ENCODE measurements at places on chromosomes 7 and 10. TPM values are rescaled to one million over a fixed set of nuclear protein-coding genes. Genes with fewer than 3 reads are reported as not detected.

DNA sequence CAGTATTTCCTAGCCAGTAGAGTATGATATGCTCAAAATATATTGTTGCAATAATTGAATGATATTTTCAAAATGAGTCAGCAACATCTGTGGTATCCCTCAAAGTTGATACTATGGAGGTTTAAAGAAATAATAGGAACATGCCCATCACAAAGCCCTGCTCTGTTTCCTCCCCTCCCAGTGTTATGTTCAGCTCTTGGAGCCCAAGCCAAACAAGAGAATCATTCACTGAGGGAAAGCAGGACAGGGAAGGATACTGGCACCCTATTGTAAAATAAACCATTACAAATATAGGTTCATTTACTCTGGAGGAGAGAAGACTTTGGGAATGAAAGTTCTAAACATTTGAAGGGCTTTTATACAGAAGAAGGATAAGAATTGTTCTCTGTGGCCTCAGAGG is 37.6 kb downstream of the SORCS3 start:
- no peak overlapping the region for H3K27ac ChIP-seq
- H3K27me3 ChIP-seq: peaks cover 13% of the 10 kb centered on the region

GRCh38 chr7:20030915-20031362 is 186.2 kb downstream of the MACC1 start:
- H3K4me1 ChIP-seq: no peaks in the 10 kb centered on the region
- no peaks in the 10 kb centered on the region for H3K27me3 ChIP-seq
- no peak for DNase-seq
- H3K27ac ChIP-seq: no peak overlapping the region
- no peak overlapping the region for H3K4me3 ChIP-seq

- no peak for DNase-seq
- H3K4me3 ChIP-seq: no peak overlapping the region
- no peaks in the 10 kb centered on the region for H3K36me3 ChIP-seq
- no peak overlapping the region for H3K27ac ChIP-seq
- no peaks in the 10 kb centered on the region for H3K4me1 ChIP-seq
These were observed 136.2 kb downstream of the ANK3 start for GRCh38 chr10:60253484-60253883.

DNA sequence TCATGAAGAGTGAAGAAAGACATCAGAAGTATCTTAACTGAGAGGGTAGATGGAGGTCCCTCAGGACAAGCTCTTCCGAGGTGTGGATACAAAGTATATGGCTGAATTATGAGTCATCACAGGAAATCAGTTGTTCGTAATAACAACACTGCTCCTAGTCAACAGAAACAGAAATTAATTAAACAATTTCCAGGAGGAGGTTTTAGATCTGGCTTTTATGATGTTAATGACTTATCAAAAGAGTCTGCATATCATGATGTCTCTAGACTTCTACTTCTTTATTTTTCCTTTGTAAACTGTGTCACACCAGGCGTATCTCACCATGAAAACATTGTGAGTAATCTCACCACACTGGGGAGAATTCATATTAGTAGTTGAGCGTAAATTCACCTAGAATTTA is 31.2 kb downstream of the OSBPL3 start:
- no peaks in the 10 kb centered on the region for H3K4me1 ChIP-seq
- H3K36me3 ChIP-seq: no peaks in the 10 kb centered on the region
- no peak for DNase-seq
- H3K27ac ChIP-seq: no peak overlapping the region
- no peak overlapping the region for H3K4me3 ChIP-seq

- H3K36me3 ChIP-seq: no peaks in the 10 kb centered on the region
- no peak overlapping the region for H3K4me3 ChIP-seq
- no peak overlapping the region for H3K27ac ChIP-seq
- H3K4me1 ChIP-seq: no peaks in the 10 kb centered on the region
These were observed 72.5 kb upstream of the ANKRD1 start for GRCh38 chr10:90993340-90993739.

- H3K36me3 ChIP-seq: no peaks in the 10 kb centered on the region
- no peak overlapping the region for H3K27ac ChIP-seq
- H3K27me3 ChIP-seq: no peaks in the 10 kb centered on the region
- H3K4me1 ChIP-seq: no peaks in the 10 kb centered on the region
- H3K4me3 ChIP-seq: no peak overlapping the region
- no peak for DNase-seq
These were observed 750.8 kb downstream of the REEP3 start for GRCh38 chr10:64271983-64272382.

DNA sequence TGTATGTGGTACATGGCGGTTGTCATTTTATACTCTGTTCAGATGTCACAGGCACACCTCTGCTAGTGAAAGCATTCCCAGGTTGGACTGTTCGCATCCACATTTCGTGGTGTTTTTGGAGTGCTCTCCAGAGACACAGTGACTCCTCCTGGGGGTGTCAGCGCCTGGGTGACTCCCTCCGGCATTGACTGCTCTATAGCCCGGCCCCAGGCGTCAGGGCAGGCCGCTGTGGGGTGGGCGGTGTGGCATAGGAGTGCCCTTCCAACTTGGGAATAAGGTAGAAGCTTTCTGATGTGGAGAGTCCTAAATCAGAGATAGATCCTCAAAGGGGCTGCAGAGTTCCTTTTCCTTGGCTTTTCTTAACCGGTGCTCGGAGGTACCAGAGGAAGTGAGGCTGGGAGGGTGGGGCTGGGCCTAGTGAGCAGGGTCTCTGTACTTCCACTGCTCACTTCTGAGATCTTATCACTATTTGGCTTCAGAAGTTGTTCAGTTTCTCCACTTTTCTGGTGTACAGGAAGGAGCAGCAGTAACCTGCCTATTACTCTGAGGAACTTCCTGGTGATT is 32.3 kb downstream of the CCNY start:
- H3K27me3 ChIP-seq: no peaks in the 10 kb centered on the region
- no peak overlapping the region for H3K27ac ChIP-seq
- DNase-seq: no peak
- peaks cover 33% of the 10 kb centered on the region for H3K4me1 ChIP-seq

- DNase-seq: no peak
- no peak overlapping the region for H3K27ac ChIP-seq
- H3K4me1 ChIP-seq: peaks cover 12% of the 10 kb centered on the region
These were observed 147.0 kb downstream of the HBP1 start for GRCh38 chr7:107315716-107316220.

DNA sequence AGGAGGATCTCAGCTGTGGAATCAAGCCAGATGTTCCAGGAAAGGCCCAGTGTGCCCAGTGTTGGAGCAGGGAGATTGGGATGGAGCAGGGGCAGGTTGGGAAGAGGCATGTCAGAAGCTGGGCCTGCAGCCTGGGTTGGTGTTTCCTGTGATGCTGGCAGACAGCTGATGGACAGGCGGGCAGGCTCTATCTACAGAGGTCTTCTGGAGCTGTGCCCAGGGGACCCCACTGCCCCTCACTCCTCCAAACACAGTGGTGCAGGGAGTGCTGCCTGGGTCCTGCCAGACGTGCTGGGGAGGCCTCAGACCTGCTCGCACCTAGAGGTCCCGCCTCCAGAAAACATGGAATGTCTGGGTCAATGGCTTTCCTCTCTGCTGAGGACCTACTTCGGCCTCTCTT is 182.9 kb upstream of the TCERG1L start:
- no peak overlapping the region for H3K27ac ChIP-seq
- no peaks in the 10 kb centered on the region for H3K27me3 ChIP-seq
- no peak for DNase-seq
- no peaks in the 10 kb centered on the region for H3K4me1 ChIP-seq

DNA sequence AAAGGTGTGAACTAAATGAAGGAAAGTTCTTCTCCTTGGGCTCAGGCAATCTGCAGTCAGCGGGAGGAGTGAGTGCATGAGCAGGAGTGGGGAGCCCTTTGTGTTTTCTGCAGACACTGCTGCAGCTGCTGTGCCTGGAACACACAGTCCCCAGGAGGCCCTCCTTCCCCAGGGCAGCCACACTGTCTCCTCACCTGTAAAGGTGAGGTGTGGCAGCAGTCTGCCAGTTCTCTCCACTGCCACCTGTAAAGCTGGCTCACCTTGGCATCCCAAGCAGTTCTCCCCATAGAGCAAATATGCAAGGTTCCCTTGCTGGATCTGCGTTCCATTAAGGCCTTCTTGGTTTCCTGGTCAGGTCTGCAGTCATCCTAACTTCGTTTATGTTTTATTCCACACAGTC is 5.2 kb upstream of the VWC2 start:
- no peak overlapping the region for H3K4me3 ChIP-seq
- peaks cover 9% of the 10 kb centered on the region for H3K27me3 ChIP-seq
- H3K36me3 ChIP-seq: no peaks in the 10 kb centered on the region
- DNase-seq: no peak

GRCh38 chr10:96714031-96714590 is 6.2 kb downstream of the PIK3AP1 start:
- no peaks in the 10 kb centered on the region for H3K36me3 ChIP-seq
- H3K27me3 ChIP-seq: no peaks in the 10 kb centered on the region
- H3K4me3 ChIP-seq: no peak overlapping the region
- no peaks in the 10 kb centered on the region for H3K4me1 ChIP-seq

DNA sequence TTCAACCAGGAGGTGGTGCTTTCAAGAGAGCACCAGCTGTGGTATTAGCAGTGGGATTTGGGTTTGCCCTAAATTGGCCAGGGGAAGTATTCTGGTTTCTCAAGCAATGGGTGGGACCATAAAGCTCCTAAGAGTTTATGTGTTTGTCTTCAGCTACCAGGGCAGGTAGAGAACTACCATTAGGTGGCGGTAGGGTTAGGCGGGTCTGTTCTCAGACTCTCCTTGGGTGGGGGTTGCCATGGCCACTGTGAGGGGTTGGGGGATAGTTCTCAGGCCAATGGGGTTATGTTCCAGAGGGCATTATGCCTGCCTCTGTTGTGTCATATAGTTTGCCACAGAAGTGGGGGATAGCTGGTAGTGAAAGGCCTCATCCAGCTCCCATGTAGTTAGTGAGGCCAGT is 47.7 kb upstream of the BICC1 start:
- H3K4me3 ChIP-seq: no peak overlapping the region
- no peaks in the 10 kb centered on the region for H3K27me3 ChIP-seq
- no peak overlapping the region for H3K27ac ChIP-seq
- DNase-seq: no peak
- H3K4me1 ChIP-seq: no peaks in the 10 kb centered on the region

DNA sequence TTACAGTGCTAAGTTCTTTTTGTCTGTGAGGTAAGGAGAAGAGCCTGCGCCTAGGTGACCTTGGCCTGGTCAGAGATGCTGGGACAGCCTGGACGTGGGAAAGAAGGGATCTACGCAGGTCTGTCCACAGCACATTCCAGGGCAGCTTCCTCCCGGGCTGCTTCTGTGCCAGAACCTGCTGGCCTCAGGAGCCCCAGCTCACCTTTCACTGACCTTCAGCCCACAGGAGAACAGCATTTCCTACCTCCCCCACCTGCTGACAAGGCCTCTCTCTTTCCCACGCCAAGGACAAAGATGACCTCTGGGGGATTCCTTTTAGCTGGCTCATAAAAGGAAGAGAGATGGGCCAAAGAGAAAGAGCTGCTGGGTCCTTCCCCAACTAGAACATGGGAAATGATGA is 260.6 kb downstream of the KCNMA1 start:
- no peak overlapping the region for H3K4me3 ChIP-seq
- H3K27ac ChIP-seq: no peak overlapping the region
- no peaks in the 10 kb centered on the region for H3K36me3 ChIP-seq
- no peak for DNase-seq
- no peaks in the 10 kb centered on the region for H3K4me1 ChIP-seq
- H3K27me3 ChIP-seq: no peaks in the 10 kb centered on the region

GRCh38 chr10:108445746-108446145 is 1281.2 kb upstream of the SORCS1 start:
- H3K4me1 ChIP-seq: no peaks in the 10 kb centered on the region
- DNase-seq: no peak
- no peaks in the 10 kb centered on the region for H3K36me3 ChIP-seq
- H3K27me3 ChIP-seq: no peaks in the 10 kb centered on the region

Gene ERVW-1
- total RNA-seq: not detected

Gene OR2A7
- 61.0 TPM for total RNA-seq

Gene MARVELD1
- total RNA-seq: 36.7 TPM

Gene ST8SIA6
- total RNA-seq: 5.2 TPM

Gene GIMAP2
- total RNA-seq: 2.6 TPM

Gene NPTX2
- total RNA-seq: 13.7 TPM

Gene FAM241B
- total RNA-seq: 2.4 TPM

Gene LAMB1
- 76.7 TPM for total RNA-seq
